Activated CD8-positive, alpha-beta memory T cell treated with anti-CD3 and anti-CD28 coated beads for 48 hours (primary cell): ENCODE measurements at places on chromosomes 13 and 19.
A peak's percentile ranks its signal among the peaks of the same experiment; 100 is the strongest.

- DNase-seq: no peak
Measured at GRCh38 chr13:57568865-57569264, 62.7 kb upstream of the PCDH17 start.

DNA sequence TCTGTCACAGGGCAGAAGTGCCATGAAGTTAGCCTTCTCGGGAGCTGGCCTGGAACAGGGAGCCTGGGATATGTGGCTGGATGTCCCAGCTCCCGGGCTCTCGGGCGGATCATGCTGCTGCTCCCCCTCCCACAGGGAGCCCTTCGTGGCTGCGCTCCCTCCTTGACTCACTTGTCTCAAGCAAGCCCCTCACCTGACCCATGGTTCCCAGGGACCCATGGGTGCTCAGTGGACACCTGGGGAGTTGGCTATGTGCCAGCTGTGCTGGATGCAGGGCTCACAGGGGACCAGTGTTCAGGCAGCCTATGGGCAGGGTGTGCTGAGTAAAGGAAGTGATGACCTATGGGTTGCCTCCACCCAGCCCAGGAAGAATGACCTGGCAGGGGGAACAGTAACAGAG is 213.1 kb upstream of the SGCG start:
- no peak for DNase-seq

- no peak for DNase-seq
Measured at GRCh38 chr13:77579959-77580358, 44.5 kb downstream of the SCEL start.

- no peak for DNase-seq
Measured at GRCh38 chr19:19145281-19145680, 7.0 kb upstream of the TMEM161A start.

- no peak for DNase-seq
Measured at GRCh38 chr19:12782174-12782423, 6.7 kb upstream of the HOOK2 start.

GRCh38 chr19:50333235-50333736 is 4.1 kb upstream of the KCNC3 start:
- peak; percentile 84 for DNase-seq

DNA sequence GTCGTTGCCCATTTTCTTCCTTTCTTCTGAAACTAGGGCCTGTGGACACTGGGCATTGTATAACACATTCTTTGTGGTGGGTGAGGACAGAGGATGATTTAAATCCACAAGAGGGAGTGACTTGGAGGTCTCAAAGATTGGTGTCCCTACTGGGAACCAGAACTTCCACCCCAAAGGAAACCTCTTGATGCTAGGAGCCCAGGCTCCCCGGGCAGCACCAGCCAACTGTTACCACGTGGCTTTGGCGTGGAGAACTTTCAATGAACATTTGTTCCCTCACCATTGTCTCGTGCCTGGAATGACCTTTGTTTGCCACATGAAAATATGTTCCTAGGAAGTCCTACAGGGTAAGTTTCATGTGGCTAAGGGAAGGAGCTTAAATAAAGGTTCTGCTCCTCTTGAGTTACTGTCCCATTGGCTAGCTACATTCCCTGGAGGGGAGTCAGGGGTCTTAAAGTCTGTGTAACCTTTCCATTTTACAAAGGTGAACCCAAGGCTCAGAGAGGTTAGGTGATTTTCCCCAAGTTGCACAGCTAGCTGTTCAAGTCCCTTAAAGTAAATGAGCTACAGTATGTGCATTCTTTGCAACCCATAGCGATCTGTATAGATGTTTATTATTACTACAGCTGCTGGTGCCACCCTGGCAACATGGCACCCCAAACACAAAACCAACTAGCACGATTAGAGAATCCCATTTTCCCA is 5.0 kb upstream of the CDX2 start:
- no peak for DNase-seq

- no peak for DNase-seq
Measured at GRCh38 chr13:22081430-22081829, 410.6 kb downstream of the FGF9 start.

DNA sequence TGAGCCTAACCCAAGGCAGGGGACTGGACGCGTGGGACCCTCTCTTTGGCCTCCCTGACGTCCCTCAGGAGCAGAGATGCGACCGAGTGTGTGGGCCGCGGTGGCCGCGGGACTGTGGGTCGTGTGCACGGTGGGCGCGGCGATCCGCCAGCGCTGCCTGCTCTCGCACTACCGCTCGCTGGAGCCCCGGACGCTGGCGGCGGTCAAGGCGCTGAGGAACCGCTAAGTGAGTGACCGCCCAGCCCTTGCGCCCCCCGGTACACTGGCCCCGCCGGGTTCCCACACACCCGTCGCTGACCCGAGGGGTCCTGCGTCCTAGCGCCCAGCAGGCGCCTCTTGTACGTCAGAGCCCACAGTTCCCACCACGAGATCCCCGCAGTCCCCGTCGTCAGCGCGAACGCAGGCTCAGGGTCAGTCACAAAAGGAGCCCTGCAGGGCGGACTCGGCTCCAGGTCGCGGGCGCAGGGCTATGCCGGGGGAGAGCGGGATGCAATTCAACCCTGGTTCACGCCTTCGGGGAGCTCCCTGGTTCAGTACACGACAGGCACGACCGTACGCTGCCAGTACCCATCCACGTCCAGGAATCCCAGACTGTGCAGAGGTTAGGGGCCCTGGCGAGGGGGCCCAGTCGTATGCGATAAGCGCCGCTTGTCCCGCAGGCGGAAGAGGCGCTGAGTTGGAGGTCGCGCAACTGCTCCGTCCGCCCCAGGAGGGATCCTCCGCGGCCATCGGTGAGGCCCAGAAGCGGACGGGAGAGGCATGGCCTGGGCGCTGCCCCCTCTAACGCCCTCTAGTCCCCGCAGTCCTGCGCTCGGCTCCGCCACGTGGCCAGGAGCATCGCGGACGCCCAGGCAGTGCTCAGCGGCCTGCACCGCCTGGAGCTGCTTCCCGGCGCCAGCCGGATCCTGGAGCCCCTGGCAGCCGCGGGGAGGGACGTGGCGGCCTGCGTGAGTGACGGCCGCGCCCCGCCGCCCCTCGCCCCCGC is 3.6 kb upstream of the IFNL2 start:
- no peak for DNase-seq

- no peak for DNase-seq
Measured at GRCh38 chr19:57047743-57048142, 72.0 kb upstream of the USP29 start.

DNA sequence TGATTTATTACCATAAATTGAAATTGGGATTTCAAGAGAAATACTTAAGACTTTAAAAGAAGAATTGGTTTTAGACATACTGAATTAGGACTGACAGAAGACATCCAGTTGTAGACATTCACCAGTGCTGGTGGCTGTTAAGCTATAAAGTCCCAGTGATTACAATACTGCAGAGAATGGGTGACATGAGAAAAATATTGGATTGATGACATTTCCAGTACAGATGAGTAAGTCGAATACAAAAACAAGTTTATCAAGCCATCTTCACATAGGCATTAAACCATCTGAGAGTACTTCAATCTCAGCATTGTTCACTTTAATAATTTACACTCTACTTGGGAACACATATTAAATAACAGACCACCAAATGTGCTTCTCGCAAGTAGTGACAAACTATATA is 66.8 kb downstream of the TBC1D4 start:
- DNase-seq: no peak

DNA sequence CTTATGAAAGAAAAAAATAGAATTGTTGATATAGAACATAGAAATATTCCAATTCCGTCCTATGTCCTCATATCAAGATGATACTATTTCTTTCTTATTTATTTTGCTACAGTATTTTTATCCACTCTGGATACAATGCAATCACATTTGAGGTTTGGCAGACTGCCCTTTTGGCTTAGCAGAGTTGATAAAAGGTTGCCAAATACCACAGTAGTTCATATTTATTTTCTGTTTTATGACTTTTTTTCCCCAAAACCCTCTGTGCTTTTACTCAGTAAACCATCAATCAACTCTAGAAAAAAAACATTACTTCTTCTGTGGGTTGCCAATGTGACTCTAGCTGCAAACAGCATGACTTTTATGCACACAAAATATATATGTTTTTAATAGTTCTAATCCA is 424.5 kb downstream of the PCDH9 start:
- no peak for DNase-seq

- DNase-seq: no peak
Measured at GRCh38 chr19:47096721-47097120, 16.9 kb downstream of the ZC3H4 start.

GRCh38 chr19:32308431-32309077 is 36.9 kb upstream of the ZNF507 start:
- no peak for DNase-seq

DNA sequence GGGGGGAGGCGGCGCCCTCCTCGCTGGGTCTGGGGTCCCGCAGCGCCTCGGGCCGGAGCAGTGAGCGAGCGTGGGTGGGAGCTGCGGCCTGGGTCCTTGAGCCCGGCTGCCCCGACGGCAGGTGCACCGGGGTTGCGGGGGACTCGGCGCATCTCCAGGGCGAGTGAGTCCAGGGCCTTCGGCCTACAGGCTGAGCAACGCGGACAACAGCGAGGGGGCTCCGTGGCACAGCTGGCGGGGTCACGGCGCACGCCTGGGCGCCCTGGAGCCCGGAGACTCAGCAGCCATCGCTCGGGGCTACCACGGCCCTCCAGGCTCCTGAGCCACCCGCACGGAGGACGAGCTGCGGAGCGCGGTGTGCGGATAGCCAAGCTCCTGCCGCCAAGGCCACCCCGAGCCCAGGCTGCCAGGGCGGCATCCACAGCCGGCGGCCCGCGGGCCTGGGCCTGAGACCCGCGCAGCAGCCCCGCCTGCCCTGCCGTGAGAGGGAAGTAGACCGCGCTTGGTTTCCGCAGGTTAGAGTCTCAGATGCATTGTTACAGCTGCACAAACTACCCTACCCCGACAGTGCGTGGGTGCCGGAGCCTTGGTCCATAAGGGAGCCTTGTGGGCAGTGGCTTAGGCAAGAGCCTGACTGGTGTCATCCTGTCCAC is 253.9 kb upstream of the SGCG start:
- DNase-seq: no peak

DNA sequence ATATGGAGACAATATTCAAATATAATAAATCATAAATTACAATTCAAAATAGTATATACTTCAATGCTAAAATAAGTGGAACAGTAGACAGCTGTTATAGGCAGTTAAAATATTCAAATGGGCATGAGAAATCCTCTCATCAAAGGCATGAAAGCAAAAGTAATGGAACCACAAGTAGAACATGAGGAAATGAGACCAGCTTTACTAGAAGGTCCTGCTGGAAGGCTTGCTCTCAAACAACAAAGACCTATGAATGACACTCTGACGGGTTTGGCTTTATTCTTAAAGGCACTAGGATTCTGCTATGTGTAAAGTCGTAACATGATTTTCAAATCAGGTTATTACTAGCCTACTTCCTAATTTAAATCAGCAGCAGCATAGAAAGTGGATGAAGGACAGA is 148.1 kb downstream of the VWA8 start:
- DNase-seq: no peak

DNA sequence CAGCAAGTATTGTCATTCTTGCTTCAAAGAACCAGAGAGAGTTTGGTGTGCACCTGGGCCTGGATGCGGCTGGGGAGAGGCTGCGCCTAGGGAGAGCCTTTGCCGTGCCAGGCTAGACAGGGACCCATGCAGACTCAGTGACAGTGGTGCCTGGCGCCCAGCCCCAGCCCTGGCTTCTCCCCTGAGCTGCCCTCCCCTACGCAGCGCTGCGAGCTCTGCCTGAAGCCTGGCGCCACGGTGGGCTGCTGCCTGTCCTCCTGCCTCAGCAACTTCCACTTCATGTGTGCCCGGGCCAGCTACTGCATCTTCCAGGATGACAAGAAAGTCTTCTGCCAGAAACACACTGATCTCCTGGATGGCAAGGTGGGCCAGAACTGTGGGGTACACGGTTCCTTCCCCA is 12.0 kb downstream of the KMT2B start:
- DNase-seq: no peak

- no peak for DNase-seq
Measured at GRCh38 chr13:29905845-29906244, 55.4 kb upstream of the UBL3 start.

- DNase-seq: no peak
Measured at GRCh38 chr13:94033830-94034642, 445.4 kb downstream of the DCT start.

- no peak for DNase-seq
Measured at GRCh38 chr19:14779151-14779550, 791 bp upstream of the ADGRE2 start.

- DNase-seq: no peak
Measured at GRCh38 chr13:95463531-95463930, 89.0 kb upstream of the CLDN10 start.

GRCh38 chr13:51912091-51912490 is 50.3 kb downstream of the CCDC70 start:
- no peak for DNase-seq

DNA sequence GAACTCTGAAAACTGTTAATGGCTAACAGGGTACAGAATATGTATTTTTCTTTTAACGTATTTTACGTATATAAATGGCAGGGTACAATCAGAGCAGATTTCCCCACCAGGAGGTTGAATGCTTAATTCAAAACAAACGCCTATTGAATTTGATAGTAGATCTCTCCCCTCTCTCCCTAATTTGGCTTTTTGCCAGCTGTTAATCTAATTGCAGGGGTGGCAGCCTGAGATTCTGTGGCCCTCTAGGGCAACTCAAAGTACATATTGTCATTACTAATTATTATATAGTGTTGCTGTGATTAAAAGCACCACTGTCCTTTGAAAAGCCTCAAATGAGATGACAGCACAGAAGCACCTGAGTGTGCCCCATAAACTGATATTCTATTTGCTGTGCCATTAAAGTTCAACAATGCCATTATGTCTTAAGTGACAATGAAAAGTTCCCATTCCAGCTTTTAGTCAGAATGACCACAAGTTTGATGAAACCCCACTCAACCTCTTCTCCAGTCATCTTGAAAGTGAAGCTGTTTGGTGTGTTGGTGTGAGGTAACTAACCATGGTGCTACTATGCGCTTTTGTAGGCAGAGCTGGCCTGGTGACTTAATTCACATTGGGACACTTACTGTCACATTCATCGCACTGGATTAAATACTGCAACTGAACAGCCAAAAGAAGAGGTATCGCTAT is 351.4 kb downstream of the KCNRG start:
- DNase-seq: no peak

- peak; percentile 86 for DNase-seq
Measured at GRCh38 chr13:41456768-41457588, at the start of gene RGCC. RGCC (plus strand) TSS chr13:41457550; CDS start chr13:41457708, 158 bp downstream.

- no peak for DNase-seq
Measured at GRCh38 chr13:113219256-113219940, 10.0 kb downstream of the CUL4A start.

DNA sequence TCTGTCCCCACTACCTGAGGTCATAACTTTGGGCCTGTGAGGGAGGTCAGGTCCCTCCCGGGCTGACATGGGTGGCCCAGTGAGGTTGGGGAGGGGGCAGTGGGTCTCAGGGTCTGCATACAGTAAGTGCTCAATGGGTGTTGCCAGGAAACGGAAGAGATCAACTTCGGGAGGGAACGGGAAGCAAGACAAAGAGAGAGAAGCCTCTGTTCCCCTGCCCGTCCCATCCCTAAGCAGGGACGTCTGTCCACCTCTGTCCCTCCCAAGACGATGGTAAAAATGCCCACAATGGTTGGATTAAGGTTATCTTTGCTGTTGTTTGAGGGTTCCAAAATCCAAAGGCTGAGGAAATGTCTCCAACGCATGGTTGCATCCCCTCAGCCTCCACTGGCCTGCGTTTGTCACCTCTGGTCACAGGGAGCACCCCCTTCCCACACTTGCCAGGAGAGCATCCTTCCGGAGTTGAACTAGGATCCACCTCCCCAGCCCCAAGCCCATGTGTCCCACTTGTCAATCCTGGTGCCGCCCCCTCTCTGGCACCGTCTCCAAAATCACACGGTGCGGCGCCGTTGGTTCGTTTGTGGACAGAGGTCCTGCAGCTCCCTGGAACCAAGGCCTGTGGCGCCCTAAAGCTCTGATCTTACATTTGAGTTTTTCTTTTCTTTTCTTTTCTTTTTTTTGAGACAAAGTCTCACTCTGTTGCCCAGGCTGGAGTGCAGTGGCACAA is 774 bp upstream of the HOMER3 start:
- no peak for DNase-seq
